ENCODE measurements at places on chromosomes 6 and 20.

DNA sequence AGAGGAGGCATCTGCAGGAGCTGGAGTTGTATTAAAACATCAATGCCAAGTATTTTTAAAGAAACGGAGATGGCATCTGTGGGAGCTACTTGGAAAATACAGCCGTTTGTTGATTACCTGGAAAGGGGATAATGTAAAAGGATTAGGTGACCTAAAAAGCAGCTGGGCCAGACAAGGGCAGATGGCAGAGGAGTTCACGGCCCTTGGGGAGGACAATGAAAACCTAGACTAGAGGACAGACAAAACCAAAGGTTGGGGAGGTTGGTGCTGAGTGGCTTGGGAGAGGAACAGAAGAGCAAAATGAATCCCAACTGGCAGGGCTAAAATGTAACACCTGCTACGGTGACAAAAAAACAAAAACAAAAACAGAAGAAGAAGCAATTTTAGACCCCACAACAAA, 260.5 kb upstream of the JARID2 start:
- no peak for DNase-seq

DNA sequence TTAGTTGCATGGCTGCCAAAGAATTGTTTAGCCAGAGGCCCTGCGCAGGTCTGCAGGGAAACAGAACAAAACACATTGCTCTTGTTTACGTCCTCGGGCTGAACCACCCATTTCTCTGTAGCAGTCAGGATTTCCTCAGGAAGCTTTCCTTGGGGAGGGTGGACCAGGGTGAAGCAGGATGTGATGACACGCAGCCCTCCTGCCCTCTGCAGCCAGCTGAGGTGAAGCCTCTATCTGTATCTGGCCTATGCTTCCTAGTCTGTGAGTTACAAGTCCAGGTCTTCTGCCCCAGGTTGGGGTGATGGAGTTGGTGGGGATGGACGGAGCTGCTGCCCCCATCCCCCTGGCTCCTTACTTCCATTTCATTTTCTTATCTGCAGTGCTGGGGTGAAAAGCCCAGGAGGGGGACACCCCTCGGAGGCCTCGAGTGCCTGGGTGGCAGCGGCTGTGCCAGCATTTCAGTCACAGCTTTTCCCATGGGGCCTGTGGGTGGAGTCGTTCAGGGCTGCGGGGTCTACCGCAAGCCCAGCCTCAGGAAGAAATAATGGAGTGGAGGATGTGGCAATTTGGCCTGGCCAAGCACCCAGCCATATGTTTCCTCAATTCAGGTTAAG, 24.9 kb downstream of the SASH1 start:
- DNase-seq = no peak

DNA sequence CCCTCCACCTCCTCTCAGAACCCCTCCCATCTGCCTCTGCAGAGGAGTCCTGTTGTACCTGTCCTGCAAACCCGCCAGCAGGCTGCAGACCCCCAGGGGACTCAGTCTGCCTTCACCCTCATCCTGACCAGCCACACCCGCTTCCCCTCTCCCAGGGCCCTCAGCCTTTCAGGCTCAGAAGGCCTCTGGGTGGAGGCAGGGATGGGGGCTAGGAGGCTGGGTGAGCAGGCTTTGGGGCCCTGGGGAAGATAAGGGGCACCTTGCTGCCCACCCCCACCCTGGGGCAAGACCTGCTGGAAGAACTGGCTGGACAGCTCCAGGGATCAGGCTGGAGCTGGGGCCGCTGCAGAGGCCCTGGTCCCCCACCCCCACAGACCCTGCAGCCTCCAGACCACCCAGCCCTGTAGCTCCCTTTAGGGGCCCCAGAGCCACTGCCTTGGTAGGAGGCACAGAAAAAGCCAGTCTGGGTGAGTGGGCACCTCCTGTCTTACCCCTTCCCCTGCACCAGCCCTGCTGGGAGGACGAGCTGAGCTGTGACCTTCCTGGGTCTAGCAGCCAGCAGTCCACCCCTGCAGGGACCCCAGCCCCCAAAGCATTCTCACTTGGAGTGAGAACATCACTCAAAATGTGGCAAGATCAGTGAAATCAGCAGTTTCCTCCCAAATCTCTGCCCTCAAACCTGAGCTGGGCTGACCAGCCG, 5.2 kb downstream of the TEAD3 start:
- DNase-seq = no peak

GRCh38 chr20:51077686-51078060, 54.8 kb upstream of the KCNG1 start:
- no peak for DNase-seq

GRCh38 chr6:8194490-8194889, 92.1 kb upstream of the EEF1E1 start:
- no peak for DNase-seq

GRCh38 chr6:166027761-166028160, 139.9 kb downstream of the TBXT start:
- no peak for DNase-seq

DNA sequence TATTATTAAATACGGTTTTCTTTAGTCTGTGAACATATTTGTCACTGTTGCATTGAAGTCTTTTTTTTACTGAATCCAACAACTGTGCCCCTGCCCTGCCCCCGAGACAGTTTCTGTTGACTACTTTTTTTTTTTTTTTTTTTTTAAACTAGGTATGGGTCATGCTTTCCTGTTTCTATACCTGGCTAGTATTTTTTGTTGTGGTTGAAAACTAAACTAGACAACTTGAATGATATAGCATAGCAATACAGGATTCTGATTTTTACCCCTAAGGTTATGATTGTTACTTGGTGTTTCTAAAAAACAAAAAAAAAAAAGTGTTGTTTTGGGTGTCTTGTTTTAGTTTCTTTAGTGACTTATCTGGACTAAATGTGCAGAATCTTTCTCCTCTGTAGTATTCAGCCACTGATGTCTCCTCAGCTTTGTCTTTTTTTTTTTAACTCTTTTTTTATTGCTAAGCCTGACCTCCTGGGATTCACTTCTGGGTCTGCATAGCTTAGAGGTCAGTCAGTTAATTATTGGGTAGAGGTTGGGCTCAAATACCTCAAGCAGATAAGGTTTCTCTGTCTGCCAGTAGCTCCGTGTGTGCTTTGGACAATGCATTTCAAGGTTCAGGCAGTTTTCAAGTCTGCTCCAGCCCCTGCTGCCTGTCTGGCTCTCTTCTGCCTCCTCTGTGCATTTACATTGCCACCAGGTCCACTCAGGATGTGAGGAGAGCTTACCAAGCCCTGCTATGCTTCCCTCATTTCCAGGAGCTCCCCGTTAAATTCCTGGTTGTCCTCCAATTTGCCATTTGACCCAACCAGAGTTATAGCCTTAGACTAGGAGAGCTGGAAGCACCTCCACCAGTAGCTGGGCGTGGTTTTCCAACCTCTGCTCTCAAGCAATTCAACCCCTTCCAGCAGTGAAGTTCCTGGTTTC, 91.4 kb downstream of the SYNDIG1 start:
- no peak for DNase-seq

DNA sequence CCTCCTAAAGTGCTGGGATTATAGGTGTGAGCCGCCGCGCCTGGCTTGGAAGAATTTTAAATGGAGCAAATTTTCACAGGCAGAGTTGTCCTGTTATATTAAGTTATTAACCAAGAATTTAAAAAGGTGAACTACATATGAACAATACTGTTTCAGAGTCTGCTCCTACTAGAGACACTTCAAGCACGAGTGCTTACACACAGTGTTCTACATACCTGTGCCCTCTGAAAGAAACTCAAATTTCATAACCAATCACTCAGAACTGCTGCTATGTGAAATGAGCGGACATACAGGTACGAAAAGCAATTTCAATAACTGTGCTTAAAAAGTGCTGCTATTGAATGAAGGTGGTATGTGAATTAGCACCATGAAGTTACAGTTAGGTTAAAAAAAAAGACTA, 262.0 kb downstream of the SYNE1 start:
- no peak for DNase-seq

All from hematopoietic multipotent progenitor cell treated with erythropoietin and hydrocortisone succinate and interleukin-3 and kit ligand, for 15 days (in vitro differentiated cells).